ENCODE measurements at places on chromosomes 1 and 21.
A peak's percentile ranks its signal among the peaks of the same experiment; 100 is the strongest.

DNA sequence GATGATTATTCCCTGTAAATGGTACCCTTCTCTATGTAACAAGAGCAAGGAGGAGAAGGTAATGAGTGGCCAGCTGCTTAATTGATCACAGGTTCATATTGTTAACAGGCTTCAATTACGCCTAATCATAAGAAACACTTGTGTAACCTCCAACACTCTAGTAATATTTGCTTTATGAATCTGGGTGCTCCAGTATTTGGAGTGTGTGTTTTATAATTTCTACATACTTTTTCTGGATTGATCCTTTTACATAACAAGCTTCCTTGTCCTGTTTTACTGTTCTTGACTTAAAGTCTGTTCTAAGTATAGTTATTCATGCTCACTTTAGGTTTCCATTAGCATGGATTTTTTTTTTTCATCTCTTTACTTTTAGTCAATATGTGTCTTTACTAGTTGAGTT is 984.2 kb downstream of the AMY1C start:
- no peak for DNase-seq

DNA sequence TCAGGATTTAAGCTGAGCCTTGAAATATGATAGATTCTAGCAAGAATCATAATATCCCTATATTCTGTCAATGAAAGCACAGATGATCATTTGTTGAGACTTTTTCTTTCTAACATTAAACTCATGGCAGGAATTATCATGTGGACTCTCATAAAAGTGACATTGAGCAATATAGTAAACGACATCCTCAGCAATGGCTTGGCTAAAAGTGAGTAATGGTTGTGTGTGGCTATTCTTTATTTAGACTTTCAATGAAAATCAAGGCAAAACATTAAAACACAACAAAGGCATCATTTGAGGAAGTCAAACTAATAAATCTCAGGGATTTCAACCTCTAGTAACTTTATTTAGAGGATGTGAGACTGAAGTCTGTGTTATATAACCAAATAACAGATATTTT is 257.8 kb upstream of the ADGRL4 start:
- DNase-seq, result no peak

- DNase-seq, result no peak
These were observed 91.6 kb downstream of the NTNG1 start for GRCh38 chr1:107232426-107232825.

- DNase-seq, result no peak
These were observed 757.3 kb downstream of the LTN1 start for GRCh38 chr21:28235169-28235895.

DNA sequence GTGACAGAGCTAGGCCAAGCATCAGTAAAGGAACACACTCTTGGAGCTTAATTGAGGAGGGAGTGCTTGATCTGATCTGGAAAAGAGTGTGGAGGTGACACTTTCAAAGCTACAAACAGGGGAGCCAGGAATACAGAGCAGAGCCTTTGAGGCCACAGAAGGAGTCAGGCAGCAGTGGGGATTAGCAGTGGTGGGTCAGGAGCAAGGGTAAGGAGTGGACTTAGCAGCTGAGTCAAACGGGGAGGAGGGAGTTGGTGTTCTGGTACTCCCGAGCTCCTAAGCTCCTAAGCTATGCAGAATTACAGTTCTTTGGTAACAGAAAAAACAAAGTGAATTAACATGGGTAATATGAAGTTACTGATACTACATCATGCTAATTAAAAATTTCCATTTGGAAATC is 14.5 kb downstream of the RAB4A start:
- no peak for DNase-seq

- DNase-seq, result no peak
These were observed 44.2 kb downstream of the OSBPL9 start for GRCh38 chr1:51661081-51661518.

DNA sequence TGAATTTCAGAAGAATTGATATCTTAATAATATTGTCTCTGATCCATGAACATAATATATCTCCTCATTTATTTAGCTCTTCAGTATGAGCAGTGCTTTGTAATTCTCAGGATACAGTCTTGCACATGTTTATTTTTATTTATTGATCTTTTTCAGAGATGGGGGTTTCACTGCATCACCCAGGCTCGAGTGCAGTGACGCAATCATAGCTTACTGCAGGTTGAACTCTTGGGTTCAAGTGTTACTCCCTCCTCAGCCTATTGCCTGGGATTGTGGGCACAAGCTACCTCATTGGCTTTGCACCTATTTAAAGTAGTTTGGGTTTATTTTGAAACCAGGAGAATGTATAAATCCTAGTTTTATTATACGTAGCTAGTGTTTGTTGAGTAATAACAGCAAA is 4.7 kb downstream of the RPS6KC1 start:
- DNase-seq, result no peak

GRCh38 chr1:202752774-202753173 is 42.5 kb upstream of the SYT2 start:
- no peak for DNase-seq

DNA sequence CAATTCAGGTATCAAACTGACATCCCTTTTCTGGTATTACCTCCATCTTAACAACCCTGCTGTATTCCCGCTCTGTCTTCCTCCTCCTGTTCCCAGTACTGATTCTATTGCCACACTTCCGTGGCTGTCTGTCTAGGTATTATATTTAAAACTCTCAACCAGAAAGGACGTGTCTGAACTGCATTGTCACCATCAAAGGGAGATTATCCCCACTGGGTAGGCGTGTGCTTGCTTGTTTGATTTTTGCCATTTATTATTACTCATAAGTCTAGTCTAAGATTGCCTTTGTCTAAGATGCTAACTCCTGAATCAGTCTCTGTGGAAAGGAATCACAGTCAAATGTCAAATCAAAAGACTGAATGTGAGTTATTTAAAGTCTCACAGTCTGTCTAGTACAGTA is 650.1 kb downstream of the KCNT2 start:
- DNase-seq, result no peak

DNA sequence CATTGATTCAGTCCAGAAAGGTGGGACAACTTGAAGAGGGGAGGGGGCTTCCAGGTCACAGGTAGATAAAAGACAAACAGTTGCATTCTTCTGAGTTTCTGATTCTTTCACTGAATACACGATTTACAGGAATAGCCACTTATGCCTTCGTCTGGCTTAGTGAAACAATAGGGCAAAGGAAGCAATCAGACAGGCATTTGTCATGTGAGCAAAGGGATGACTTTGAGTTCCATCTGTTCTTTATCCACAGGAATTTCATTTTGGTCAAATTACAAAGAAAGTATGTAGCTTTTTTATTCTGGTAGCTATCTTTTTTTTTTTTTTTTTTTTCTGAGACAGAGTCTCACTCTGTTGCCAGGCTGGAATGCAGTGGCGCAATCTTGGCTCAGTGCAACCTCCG is 202.5 kb downstream of the TTLL7 start:
- no peak for DNase-seq

- DNase-seq, result no peak
These were observed 132.5 kb upstream of the NFIA start for GRCh38 chr1:60949826-60950197.

DNA sequence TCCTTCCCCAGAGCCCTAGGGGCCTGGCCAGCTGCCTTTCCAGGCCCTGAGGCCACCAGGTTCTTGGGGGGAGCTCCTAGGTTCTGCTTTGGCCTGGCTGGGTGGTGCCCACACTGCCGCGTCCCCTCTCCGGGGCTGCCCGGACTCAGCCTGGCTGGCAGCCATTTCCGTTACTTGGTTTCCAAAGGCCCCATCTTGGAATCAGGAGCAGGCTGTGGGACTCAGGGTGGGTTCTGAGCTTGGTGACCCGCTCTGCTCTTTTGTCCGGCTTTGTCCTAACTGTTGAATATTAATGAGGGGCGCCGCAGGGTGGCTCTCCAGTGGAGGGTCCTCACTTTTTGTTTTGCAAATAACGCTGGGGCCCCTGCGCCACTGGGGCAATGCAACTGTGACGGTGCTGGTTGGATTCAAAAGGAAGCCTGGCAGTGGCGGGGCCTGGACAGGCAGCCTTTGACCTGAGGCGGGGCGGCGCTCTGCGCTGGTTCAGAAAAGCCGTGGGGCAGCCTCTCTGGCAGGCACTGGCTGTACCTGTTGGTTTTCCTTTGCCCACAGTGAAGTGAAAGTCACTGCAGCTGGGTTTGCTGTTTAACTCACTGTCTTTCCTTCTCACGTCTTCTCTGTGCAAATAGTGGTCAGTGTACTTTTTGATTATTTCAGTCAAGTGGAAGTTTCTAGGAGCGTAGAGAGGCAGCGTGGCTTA is 20.2 kb downstream of the SKI start:
- DNase-seq, result no peak

GRCh38 chr1:28374297-28374696 is 4.8 kb downstream of the PHACTR4 start:
- DNase-seq, result no peak

DNA sequence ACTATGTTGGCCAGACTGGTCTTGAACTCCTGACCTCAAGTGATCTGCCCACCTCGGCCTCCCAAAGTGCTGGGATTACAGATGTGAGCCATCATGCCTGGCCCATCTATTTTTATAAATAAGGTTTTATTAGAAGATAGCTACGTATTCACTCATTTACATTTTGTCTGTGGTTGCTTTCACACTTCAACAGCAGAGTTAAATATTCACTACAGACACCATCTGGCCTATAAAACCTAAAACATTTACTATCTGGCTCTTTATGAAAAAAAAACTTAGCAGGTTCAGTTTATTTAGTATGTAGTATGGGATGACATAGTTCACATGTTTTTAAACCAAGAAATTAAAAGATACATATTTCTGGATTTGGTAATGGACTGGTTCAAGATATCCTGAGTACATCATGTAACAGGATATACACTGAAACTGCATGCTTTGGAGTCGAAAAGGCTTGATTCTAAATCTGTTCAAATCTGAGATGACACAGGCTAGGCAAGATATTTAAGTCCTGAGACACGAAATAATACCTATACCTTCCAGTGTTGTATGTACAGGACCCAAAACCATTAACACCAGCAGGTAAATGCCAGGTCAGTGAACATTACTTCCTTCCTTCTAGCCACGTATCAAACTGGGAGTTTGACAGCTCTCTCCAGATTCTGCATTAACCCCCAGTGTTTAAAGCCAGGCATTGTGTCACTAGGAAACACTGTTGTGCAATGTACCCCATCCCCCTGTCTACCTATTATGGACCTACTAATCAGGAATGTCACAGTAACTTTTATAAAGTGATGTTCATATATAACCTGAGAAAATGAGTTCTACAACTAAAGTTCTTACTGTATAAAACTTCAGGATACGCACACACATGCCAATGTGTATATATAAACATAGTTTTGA is 54.3 kb upstream of the SDC3 start:
- DNase-seq, result no peak

GRCh38 chr1:37485902-37486679 is 11.7 kb downstream of the ZC3H12A start:
- DNase-seq, result peak; percentile 76

GRCh38 chr1:90712915-90713730 is 4.0 kb downstream of the BARHL2 start:
- no peak for DNase-seq

DNA sequence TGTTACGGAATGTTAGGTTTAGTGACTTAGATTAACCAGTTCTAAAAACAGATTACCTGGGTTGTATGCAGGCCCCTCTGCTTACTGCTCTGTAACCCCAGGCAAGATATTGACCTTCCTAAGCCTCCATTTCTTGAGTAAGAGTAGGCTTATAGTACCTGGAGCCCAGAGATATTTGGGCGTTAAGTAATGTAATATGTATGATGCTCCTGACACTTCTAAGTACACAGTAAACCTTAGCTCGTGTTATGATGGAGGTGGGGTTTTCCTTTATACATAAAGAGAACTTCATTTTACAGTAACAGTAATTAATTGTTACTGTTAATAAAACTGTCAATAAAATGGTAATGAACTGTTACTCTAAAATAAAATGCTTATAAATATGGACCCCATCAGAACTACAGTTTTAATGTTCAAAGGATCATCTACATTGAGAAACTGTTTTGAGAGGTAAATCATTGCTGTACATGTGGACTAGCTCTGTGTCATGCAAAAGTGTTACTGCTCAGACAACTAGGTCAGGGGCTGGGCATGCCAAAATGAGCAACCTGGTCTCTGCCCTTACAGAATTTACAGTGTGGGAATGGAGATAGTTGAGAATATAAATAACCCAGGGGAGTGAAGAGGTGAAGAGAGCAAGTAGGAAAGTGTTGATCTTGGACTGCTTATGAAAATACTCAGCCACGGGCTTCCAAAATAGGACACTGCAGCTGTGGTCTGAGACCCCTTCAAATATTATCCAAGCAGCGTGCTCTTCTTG is 26.6 kb downstream of the LRRC8C start:
- DNase-seq, result no peak

- DNase-seq, result no peak
These were observed 163.4 kb downstream of the RUNX1 start for GRCh38 chr21:34885626-34886239.

GRCh38 chr1:25570798-25571521 is 27.6 kb downstream of the LDLRAP1 start:
- DNase-seq, result no peak

- DNase-seq, result no peak
These were observed 73.4 kb upstream of the PROX1 start for GRCh38 chr1:213914392-213914791.

- no peak for DNase-seq
These were observed 30.2 kb downstream of the EVI5 start for GRCh38 chr1:92754719-92755050.

GRCh38 chr1:187300081-187300480 is 471.3 kb downstream of the PLA2G4A start:
- no peak for DNase-seq

DNA sequence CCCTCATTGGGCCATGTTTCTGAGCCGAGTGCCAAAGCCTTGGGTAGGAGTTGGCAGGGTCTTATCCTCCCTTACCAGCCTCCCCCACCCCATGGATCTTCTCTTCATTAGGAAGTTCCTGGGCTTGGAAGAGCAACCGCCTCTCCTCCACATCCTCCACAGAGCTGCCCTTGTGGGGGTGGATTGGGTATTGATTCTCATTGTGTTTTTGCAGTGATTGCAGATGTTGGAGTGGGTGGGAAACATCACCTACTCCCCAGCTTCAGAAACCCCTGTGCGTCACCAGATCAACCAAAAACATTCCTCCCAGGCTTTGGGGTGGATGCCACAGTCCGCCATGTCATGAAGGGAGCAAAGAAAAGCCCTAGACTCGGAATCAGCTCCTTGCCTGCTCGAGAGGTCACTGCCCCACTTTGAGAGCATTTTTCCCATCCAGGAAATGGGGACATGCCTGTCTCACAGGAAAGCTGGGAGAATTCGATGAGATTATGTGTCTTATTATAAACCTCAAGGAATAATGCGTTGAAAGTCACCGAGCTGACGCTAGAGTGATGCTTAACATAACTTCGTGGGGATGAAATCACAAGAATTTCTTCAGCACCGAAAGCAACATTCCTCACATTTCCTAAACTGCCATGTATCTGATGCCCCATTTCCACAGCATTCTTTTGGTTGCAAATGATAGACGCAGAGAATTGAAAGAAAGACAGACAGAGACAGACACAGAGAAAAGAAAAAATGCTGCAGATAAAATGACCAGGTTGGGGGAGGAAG is 44.7 kb upstream of the ZBTB40 start:
- no peak for DNase-seq
